ENCODE measurements at places on chromosomes 3 and 15.

DNA sequence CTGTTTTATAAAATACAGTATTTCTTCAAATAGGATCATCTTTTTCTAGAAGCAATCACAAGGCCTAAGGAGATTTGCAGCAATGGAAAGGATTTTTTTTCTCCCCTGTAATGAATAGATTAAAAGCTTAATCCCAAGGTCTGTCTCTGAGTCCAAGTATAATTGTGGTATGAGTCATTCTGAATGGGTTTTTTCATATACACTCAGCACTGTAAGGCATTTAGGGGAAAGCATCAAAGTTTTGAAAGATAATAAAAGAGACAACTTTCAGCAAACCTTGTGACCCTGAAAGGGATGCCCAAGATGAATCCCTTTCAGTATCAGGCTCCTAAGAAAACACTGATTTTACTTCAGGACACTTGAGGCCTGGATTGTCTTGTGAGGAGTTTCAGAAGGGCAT, 23.3 kb upstream of the LARS2 start:
- DNase-seq = no peak

DNA sequence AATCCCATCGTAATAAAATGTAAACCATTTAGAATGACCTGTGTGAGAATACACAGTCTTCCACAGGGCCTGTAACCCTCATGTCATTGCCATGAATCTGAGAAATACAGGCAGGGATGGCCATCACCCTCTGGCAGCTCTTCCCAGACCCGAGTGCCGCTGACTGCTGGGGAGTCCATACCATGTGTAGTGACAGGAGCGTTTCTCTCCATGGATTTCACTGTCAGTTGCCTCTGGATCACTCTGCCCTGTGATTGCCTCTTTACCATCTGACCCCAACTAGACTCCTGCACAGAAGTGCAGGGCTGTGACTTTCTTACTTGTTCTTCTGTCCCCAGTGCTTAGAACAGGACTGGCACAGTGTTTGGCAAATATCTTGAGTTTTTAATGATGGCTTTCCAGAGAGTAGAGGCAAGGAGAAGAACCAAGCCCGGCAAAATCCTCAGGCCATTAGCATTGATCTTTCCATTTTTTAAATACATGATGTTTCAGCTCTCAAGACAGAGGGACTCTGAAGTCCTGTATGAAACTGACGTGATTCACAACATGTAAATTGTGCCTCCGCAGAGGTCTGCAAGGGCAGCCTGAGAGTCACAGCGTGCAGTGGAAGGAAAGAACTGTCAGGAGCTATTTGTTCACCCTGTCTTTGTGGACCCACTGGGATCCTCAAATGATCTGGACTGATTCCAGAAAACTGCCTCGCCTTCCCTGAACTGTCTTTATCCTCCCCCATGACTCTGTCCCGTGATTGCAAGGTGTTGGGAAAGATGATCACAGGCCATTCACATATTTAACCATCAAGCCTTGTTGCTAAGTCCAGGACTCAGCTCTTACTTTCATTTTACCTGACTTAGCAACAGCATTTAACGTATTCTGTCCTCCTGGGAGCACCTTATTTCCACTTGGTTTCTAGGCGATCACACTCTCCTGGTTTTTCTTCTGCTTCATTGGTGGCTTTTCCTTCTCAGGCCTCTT, 354.9 kb downstream of the EPHB1 start:
- DNase-seq = no peak

DNA sequence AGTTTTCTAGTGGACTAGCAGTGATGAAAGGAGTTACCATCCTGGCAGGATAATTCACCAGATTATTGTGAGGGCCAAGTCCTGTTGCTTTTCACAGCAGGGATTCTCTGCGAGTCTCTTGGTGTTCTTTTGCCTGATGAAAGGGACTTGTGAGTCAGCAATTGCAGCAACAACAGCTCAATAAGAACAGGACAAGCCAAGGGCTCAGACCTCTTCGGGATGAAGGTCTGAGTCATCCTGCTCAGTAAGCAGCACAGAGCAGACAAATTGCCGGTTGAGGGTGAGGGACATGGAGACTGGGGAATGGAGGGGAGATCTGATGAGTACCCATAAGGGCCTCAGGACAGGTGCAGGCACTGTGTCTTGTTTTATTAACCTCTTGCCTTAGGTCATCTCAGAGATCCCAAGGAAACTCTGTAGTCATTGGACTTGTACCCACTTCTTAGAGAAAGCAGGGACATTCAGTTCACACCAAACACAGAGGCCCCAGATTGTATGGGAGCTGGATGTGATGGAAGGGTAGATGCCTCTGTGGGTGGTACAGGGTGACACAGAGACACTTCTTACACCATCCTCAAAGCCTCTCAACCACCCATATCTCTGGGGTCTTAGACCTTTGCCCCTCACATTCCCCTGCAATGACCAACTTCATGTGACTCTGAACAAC, 173.8 kb upstream of the TLE3 start:
- peak; percentile 51 for DNase-seq

- DNase-seq = no peak
Measured at GRCh38 chr3:15345608-15346137, 13.3 kb upstream of the SH3BP5 start.

DNA sequence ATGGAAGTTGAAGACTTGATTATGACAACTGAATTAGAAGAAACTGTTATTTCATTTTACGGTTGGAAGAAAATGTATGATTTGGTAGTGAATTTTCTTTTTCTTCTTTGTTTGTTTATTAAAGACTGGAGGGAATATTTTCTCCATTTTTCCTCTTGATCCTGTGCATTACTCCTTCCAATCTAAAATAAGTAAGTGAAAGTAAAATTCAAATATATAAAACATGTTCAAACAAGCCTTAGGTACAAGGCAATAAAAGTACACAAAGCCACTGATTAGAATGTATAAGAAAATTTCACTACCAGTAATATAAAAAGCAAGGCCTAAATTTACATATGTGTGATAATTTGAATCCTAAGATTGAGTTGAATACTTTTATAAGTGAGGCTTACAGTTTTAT, 181.2 kb upstream of the MME start:
- no peak for DNase-seq

DNA sequence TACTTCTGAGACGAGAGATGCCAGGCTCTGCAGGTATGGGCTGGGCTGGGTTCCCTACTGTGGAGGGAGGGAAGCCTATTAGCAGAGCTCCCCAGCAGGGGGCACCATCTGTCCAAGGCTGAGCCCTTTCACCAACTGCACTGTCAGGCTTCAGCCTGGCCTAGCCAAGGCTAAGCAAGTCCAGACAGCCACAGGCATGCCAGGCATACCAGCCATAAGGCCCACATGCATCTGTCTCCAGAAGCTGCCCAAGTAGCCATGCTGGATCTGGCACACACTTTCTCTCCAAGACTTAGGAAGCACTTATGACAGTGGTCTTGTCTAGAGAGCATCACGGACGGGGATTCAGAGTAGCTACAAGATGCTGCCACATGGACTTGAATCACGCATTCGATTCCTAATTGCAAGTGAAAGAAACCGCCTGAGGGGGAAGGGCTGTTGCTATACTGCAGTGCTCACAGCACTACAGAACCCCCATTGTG, 28.3 kb downstream of the RUVBL1 start:
- peak; percentile 48 for DNase-seq

DNA sequence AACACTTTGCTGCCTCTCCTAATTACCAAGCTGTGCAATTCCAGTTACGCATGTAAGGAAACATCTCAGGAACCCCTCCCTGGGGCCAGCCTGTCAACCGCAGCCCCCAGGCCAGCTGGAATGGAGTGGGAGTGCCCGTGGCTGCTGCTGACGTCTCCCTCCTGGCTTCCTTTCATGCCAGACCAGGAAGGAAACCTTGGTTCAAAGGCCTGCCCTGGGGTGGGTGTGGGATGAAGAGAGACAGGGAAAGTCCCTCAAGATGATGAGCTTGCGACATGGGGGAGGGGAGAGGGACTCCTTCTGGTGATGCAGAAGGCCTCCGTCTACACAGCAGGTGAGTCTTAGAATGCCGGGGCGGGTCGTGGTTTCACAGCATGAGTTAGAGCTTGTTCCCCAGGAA, 11.4 kb upstream of the CYP11A1 start:
- DNase-seq = no peak
